NCI-H82 (cell line): ENCODE measurements at places on chromosomes 11 and 22.
A peak's percentile ranks its signal among the peaks of the same experiment; 100 is the strongest.

DNA sequence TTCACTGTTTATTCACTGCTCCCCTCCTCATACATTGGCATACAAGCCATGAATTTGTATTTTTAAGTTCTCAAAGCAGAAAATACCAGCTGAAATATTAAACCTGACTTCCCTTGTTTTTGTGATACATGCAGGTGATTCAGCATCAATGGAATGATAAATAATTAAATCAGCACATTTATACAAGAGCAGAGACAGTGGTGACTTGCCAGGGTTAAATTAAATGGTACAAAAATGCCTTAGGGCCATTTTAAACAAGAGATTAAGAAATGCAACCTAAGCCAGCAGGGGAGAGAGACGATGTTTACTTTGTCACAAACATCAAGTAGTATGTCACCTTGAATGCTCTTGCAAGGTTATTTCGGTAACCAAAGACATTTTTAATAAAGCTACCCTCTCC is 95.9 kb upstream of the DDI1 start:
- no peak for DNase-seq

- no peak for DNase-seq
Measured at GRCh38 chr11:11568651-11569229, 53.1 kb downstream of the GALNT18 start.

- no peak for DNase-seq
Measured at GRCh38 chr11:2381494-2382128, 4.5 kb downstream of the CD81 start.

- DNase-seq: peak; percentile 1
Measured at GRCh38 chr22:46292173-46292572, 4.5 kb upstream of the GTSE1 start.

DNA sequence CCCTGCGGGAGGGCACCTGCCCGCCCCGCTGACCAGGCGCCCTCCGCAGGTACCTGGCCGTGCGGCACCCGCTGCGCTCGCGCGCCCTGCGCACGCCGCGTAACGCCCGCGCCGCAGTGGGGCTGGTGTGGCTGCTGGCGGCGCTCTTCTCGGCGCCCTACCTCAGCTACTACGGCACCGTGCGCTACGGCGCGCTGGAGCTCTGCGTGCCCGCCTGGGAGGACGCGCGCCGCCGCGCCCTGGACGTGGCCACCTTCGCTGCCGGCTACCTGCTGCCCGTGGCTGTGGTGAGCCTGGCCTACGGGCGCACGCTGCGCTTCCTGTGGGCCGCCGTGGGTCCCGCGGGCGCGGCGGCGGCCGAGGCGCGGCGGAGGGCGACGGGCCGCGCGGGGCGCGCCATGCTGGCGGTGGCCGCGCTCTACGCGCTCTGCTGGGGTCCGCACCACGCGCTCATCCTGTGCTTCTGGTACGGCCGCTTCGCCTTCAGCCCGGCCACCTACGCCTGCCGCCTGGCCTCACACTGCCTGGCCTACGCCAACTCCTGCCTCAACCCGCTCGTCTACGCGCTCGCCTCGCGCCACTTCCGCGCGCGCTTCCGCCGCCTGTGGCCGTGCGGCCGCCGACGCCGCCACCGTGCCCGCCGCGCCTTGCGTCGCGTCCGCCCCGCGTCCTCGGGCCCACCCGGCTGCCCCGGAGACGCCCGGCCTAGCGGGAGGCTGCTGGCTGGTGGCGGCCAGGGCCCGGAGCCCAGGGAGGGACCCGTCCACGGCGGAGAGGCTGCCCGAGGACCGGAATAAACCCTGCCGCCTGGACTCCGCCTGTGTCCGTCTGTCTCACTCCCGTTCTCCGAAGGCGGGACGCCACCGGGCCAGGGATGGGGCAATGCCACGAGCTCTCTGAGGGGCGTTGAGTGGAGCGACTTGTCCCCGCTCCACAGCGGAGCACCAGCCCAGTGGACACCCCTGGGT is 1.8 kb downstream of the GALR3 start:
- no peak for DNase-seq

GRCh38 chr11:73047773-73048371 is 94.2 kb downstream of the FCHSD2 start:
- peak; percentile 21 for DNase-seq

- DNase-seq: no peak
Measured at GRCh38 chr11:115521825-115522224, 17.6 kb upstream of the CADM1 start.

DNA sequence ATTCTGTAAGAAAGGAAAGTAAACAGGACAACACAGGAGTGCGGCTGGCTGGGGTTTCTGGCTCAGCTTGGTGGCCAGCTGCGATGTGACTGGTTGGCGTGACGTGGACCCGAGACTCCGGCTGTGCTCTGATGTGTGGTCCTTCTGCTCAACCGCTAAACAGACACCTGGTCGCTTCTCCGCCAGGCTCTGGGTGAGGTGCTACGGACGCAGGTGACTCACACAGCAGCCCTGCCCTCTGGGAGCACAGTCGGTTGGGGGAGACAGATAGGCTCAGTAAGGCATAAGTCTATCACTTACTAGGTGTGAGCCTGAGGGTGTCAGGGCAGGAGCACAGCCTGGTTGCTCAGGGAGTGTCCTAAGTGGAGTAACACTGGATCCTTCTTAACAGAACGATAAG is 8.2 kb downstream of the RTL6 start:
- DNase-seq: no peak

- DNase-seq: peak; percentile 20
Measured at GRCh38 chr11:30089921-30090320, 73.1 kb upstream of the KCNA4 start.

- DNase-seq: peak; percentile 67
Measured at GRCh38 chr22:36510966-36511881, 4.4 kb upstream of the FOXRED2 start.

- DNase-seq: peak; percentile 92
Measured at GRCh38 chr11:114847306-114847975, 169.1 kb downstream of the NXPE2 start.

GRCh38 chr22:29183971-29184848 is 21.5 kb upstream of the EMID1 start:
- DNase-seq: no peak

GRCh38 chr11:30196400-30197206 is 34.2 kb upstream of the FSHB start:
- peak; percentile 88 for DNase-seq

- DNase-seq: no peak
Measured at GRCh38 chr22:47205081-47205491, 442.6 kb downstream of the TBC1D22A start.

- DNase-seq: no peak
Measured at GRCh38 chr11:56849250-56849649, 100.8 kb upstream of the OR9G4 start.

- peak; percentile 89 for DNase-seq
Measured at GRCh38 chr11:63671322-63672155, at the start of gene ATL3. ATL3 (minus strand) TSS chr11:63671376; CDS start chr11:63671335, 41 bp downstream.

- no peak for DNase-seq
Measured at GRCh38 chr22:37431801-37432707, 4.8 kb upstream of the ELFN2 start.

GRCh38 chr22:17576470-17576869 is 13.2 kb downstream of the SLC25A18 start:
- no peak for DNase-seq

GRCh38 chr11:128725630-128726319 is 31.9 kb downstream of the FLI1 start:
- DNase-seq: no peak

DNA sequence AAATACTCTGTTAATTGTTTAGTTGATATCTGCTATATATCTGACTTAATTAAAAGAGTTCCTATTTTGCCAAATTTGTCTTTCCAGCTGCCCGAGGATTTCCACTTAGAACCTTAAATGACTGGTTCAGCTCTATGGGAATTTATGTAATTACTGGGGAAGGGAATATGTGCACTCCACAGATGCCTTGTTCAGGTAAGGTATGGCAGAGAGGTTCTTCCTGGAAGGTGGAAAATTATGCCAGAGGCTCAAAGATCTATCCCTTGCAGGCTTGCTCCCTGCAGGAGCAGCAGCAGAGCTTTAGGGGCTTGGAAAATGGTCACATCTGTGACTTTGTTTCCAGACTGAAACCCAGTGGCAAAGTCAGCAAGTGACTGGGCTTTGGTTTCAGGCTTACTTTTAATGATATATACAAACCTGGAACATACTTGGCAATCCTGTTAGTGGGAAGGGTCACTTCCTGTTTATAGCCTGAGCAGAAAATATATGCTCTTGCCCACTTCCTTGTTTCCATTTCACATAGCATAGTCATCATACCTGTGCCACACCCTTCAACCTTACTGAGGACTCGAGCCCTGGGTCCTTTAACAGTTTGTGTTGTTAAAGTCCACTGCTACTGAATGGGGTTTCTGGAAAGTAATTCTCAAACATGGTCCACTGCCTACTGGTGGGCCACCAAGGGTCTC is 23.7 kb downstream of the WBP2NL start:
- no peak for DNase-seq

- DNase-seq: no peak
Measured at GRCh38 chr11:131776211-131776610, 405.8 kb downstream of the NTM start.

DNA sequence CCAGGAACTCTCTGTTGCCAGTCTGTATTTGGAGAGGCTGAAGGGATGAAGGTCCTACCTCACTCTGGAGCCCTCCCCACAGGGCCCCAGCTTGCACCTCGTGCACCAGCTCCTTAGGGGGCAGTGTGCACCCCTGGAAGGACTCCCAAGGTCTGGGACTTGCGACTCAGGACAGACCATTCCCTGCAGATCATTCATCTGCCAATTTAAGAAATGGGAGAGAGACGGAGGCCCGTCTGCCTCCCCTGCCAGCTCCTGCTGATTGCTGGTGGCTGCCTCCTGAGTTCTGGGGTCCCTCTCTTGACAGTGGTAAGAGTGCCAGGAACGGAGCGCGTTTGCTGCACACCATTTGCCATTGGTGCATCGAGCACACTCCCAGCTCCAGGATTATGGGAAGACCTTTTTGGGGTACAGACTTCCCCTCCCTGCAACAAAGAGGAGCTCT is 27.4 kb upstream of the MALAT1 start:
- peak; percentile 61 for DNase-seq

- DNase-seq: no peak
Measured at GRCh38 chr11:61072316-61073109, 29.8 kb upstream of the CD5 start.

DNA sequence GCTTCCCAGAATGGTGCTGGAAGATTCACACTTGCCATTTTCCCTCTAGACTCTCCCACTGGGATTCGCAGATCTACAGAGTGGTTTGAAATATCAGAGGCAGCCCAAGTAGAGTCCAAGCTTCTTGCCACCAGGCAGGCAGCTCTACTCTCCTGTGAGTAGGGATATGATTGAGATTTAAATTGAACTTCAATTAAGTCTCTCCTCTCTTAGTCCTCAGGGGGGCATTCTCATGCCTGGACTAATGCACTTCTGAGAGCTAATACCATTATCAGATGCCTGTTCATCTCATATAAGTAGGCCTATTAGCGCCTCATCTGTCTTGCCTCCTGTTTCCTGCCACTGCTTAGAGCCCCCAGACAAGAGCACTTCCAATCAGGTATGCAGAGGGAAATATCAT is 25.5 kb upstream of the AMPD3 start:
- DNase-seq: peak; percentile 98

GRCh38 chr11:67272327-67273259 is 6.3 kb downstream of the GRK2 start:
- no peak for DNase-seq

DNA sequence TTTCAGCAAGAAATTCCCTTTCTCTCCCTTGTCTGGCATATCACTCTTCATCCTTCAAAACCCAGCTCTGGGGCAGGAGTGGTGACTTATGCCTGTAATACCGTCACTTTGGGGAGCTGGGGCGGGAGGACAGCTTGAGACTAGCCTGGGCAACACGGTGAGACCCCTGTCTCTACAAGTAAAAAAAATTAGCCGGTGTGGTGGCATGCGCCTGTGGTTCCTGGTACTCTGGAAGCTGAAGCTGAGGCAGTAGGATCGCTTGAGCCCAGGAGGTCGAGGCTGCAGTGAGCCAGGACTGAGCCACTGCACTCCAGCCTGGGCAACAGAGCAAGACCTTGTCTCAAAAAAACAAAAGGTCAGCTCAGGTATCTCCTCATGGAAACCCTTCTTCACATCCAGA is 1.4 kb upstream of the RCE1 start:
- no peak for DNase-seq

DNA sequence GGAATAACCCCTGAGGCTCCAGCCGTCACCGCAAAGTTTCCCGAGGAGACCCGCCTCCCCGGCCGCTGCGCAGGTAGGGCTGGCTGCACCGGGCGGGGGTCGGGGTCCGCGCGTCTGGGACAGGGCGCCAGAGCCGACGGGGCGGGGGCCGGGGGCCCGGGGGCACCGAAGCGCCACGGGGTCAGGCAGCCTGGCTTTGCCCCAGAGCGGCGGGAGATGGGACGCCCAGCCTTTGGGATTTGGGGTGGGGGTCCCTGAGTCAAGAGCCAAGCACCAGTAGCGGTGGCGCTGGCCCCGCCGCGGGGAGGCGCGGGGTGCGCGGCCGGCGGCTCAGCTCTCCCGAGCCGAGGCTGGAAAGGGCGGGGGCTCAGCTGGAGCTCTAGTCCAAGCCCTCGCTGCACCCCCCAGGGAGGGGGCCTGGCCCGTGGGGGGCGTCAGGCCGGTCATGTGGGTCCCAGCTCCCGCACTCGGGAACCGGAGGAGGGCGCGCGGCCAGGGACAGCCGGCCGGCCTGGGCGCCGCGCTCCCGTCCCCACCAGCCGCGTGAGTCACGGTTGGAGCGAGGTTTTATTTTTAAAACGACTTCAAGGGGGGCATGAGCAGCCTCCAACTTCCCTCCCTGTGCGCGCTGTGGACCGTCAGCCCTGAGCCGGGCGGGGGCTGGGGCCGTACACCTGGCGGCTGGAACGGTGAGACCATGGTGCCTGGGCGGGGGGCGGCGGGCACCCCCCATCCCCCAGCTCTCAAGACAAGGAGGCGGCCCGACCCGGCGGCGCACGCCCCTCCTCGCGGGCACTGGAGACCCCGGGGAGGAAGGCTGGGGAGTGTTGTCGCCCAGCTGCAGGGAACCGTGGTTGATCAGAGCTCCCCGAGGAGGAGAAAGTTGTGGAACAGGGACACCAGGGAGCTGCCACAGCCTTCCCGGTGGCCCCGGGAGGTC is 626 bp downstream of the FLRT1 start:
- peak; percentile 52 for DNase-seq

- DNase-seq: no peak
Measured at GRCh38 chr11:123885570-123885969, at the start of gene TMEM225. TMEM225 (minus strand) TSS chr11:123885670; CDS start chr11:123885425, 245 bp downstream.

DNA sequence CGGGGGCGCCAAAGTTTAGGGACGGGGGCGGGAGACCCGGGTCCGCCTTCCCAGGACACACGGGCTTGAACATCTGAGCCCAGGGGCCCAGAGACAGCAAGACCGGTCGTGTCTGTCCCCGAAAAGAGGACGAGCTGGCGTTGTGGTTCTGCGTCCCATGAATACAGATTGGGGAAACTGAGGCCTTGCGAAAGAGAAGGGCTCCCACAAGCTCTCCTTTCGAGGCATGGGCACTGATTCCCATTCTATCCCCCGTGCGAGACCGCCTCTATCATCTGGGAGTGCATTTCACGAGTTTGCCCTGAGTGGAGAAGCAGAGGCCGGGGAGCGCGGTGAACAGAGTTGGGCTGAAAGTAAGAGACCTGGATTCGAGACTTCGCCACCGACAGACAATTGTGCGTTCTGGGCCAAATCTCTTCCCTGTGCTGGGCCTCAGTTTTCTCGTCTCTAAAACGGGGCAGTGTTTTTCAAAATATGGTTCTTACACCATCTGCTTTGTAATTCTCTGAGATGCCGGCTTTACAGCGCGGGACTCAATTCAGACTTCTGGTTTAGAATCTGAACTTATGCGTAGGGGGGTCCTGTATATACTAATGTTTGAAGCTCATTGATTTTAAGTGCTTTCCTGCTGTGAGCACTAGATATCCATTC is 471 bp downstream of the RNF185 start:
- DNase-seq: no peak
